ENCODE measurements at places on chromosomes 7 and 10.

- no peak for DNase-seq
Observed at GRCh38 chr10:24685958-24686540, 37.6 kb downstream of the ARHGAP21 start.

DNA sequence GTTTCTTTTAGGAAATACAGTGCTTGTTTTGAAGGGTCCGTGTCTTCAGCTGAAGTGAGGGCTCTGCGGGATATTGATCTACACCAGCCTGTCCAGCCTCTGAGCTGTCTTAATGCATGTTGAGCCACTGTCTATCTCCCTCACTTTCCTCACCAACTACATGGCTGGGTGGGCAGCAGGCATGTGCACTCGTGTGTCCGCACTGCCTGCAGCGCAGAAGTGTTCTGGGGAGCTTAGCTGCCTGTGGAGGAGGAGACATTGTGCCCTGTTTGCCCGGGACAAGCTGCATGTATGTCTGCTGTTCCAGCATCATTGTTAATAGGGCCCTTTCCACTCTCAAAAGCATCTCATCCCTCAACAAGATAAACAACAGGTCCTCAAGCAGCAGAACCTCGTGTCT lies 133.1 kb upstream of the EEPD1 start:
- DNase-seq, result no peak

- no peak for DNase-seq
Observed at GRCh38 chr10:117137031-117137910, 799 bp downstream of the VAX1 start.

DNA sequence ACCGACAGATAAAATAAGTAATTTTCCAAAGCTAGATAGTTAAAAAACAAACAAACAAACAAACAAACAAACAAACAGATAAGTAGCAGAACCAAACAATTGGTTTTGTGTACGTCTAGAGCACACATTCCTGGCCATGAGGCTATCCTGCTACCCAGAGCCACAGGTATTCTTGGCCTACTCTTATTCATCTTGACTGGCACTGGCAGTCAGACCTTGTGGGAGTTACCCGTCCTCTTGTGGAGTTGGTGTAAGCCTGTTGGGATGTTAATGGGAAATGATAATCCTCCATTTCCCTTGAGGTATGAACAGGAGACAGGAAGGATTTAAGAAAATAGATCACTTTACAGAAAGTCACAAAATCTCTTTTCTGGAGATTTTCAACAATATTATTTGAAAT lies 142.4 kb upstream of the MEOX2 start:
- no peak for DNase-seq

DNA sequence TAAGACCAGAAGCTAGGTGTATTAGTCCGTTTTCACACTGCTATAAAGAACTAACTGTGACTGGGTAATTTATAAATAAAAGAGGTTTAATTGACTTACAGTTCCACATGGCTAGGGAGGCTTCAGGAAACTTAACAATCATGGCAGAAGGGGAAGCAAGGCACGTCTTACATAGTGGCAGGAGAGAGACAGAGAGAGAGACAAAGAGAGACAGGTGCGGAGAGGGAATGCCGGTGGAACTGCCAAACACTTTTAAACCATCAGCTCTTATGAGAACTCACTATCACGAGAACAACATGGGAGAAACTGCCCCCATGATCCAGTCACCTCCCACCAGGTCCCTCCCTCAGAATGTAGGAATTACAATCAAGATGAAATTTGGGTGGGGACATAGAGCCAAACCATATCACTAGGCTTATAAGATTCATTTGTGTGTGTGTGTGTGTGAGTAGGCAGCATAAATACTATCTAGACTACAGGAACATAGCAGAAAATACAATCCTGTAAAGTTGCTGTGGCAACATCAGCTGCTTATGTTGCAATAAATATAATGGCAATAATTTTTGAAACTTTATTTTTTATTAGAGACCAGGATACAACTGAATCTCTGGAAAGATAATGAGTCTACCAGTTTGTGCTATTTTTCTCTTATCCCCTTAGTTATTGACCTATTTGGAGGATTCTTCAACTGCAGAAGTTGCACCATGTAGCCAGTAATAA lies 77.1 kb downstream of the NRF1 start:
- no peak for DNase-seq

DNA sequence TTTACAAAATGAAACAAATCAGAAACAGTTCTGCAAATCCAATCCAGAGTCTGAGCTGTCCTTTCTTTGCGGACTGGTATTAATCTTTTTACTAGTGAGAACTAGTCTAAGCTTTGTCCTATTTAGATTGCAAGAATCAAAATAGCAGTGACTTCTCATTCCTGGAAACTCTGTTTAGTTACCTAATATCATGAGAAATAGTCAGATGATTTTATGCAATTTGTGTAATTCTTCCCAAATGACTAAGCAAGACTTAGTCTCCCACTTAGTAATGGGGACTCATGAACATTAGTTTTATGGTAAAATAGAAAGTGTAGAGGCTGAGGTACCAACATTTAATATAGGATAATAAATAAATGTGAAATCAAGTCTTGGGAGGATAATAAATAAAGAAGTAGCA lies 341.3 kb downstream of the DNAJB9 start:
- DNase-seq, result peak; percentile 1

- no peak for DNase-seq
Observed at GRCh38 chr7:23532490-23533237, 883 bp upstream of the TRA2A start.

DNA sequence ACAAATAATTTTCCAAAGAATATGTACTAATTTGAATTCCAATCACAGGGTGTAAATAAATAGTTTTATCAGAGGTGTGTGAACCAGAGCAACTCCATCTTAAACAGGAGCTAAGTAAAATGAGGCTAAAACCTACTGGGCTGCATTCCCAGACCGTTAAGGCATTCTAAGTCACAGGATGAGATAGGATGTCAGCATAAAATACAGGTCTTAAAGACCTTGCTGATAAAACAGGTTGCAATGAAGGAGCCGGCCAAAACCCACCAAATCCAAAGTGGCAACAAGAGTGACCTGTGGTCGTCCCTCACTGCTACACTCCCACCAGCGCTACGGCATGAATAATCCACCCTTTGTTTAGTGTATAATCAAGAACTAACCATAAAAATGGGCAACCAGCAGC lies 291.7 kb upstream of the SEMA3D start:
- DNase-seq, result no peak

DNA sequence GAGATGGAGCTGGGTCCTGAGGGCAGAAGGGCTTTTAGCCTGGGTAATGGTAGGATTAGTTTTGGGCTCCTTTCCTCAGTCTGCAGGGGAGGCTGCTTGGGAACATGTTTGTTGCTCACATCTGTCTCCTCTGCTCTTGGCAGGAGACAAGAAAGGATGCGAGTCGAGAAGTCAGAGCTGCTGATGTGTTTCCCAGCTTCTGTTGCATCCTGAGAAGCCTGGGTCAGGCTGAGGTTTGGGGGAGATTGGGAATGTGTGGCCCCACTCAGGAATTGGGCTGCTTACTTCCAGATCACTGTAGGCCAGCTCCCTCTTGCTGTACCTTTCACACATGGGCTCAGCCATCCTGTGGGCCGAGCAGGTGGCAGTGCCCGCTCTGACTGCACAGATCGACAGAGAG lies 79.2 kb downstream of the CCNY start:
- no peak for DNase-seq

- DNase-seq, result no peak
Observed at GRCh38 chr7:96026010-96026409, 253.7 kb downstream of the DYNC1I1 start.

DNA sequence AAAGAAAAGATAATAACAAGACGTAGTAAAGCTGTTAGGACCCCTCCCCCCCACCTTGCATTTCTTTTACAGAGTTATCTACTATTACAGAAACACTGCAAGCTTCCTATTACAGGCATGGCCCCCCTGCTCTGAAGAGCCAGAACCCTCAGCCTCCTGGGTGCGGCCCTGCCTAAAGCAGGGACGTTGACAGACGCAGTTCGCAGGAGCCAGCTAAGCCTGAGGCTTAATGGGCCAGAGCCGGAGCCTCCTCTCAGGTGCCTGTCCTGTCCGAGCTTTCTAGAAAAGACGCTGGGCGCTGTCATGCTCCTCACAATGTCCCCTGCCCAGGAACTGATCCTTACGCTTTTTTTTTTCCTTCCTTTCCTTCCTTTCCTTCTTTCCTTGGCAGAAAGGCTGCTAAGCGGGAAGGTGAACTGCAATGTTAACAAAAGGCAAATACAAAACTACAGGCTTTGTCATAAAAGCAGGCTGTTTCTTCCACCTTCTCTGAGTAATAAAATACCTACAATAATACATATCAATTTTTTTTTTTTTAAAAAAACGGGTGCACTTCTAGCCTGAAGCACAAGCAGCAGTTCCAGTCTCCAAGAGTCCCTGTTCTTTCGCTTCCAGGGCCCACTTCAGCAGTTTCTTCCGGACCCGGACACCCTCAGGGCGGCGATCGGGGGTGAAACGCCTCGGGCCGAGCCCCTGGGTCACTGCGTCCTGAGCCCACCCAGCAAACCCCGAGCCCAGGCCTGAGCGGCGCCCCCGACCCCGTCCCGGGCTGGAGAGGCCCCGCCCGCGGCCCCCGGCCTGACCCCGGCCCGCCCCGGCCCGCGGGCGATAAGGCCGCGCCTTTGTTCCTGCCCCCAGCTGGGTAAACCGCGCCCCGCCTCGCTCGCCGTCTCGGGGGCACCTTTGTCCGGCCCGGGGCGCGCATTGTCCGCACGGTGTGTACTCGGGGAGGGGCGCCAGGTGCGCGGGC lies 11.2 kb downstream of the MNX1 start:
- DNase-seq, result no peak

- DNase-seq, result peak; percentile 37
Observed at GRCh38 chr10:31134311-31134952, 102.8 kb upstream of the ZNF438 start.

GRCh38 chr10:62819141-62819920 lies 3.2 kb upstream of the EGR2 start:
- DNase-seq, result peak; percentile 58

- DNase-seq, result no peak
Observed at GRCh38 chr7:66348531-66348930, 143.4 kb downstream of the TPST1 start.

- DNase-seq, result no peak
Observed at GRCh38 chr7:5653661-5654060, 127.8 kb downstream of the RNF216 start.

DNA sequence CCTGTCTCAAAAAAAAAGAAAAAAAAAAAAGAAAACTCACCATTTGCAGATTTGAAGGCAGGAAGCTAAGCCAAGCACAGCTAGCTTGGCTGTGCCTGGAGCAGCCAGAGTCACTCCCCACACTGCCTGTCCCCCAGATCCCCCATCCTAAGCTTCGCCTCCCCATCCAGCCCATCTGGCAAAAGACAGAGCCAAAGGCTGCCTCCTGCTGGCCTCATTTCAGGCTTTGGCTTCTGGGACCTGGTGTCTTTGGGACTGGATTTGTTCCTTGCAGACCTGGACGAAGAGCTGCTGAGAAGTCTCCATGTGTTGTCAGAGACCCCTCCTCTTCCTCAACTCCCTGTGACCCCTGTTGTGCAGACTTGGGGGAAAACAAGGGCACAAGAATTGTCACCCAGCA lies 8.1 kb downstream of the ASL start:
- no peak for DNase-seq

- no peak for DNase-seq
Observed at GRCh38 chr7:123432601-123433000, 101.8 kb downstream of the IQUB start.

DNA sequence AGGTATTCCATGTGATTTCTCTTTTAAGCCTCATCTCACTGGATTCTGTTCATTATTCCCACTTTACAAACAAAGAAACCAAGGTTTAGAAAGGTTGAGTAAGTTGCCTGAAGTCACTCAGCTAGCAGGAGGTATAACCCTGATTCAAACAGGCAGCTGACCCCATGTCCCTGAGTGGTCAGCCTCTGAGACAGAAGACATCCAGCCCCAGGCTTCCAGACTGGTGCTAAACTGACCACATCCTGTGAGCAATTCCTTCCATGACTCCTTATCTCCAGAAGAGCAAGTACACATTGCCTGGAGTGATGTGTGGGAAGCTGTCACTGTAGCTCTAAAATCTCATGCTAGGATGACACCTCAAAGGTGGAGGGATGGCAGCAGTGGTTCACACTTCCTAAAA lies 3.7 kb downstream of the PLPP4 start:
- DNase-seq, result no peak

DNA sequence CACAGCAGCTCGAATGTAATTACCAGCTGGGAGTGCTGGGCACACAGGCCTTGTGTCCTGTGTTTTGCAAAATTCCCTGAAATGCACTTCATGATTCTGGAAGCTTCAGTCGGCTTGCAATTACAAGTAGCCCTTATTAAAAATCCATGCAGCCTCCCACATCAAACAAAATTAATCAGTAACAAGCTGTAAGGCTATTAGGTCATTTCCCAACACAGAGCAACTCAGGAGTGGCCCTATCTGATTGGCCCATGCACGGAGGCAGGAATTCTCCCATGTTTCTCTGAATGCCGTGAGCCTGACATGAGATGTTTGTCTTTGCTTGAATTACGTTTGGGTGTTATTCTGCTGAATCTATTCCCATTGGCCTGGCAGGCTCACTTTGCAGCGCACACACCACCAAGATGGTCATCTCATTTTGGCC lies 36.9 kb downstream of the FOXL3 start:
- DNase-seq, result no peak

GRCh38 chr10:60977161-60978122 lies 33.5 kb upstream of the RHOBTB1 start:
- DNase-seq, result no peak

DNA sequence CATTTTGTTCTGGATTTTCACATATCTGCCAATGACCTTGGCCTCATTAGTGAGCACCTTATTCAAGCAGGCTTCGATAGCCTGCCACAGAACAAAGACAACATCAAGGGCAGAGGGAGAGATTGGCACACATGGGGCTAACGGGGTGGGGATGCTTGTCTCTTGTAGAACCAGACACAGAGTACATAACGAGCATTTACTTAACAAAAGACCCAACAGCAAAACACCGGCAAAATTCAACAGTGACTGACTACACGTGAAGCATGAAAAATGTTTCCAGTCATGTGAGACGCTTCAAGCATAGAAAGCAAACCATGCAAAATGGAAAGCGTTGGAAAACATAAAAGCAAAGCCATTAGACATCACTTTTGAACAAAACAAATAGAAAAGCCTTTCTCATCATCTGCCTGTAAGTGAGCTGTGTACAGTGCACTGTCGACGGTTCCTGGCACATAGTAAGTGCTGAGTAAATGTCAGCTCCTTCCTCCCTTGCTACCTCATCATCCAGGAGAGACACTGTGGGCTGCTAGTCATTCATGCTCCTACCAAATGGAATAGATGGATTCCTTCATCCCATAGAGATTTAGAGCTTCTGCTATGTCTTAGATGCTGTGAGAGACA lies 134.4 kb upstream of the AGK start:
- no peak for DNase-seq

- no peak for DNase-seq
Observed at GRCh38 chr10:114650831-114651230, 7.2 kb downstream of the ABLIM1 start.

DNA sequence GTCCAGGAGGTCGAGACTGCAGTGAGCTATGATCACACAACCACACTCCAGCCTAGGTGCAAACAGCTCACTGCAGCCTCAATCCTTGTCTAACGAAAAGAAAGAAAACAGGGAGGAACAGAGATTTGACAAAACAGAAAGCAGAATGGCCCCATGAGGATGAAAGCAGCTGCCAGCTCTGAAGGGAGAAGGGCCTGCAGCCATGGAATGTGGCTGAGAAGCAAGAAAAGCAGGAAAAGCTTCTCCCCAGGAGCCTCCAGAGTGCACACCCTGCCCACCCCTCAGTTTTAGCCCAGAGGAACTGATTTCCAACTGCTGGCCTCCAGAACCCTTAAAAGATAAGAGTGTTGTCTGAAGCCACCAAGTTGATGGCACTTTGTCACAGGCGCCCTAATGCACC lies 13.0 kb downstream of the ESYT2 start:
- no peak for DNase-seq

- DNase-seq, result no peak
Observed at GRCh38 chr7:46210467-46210866, 289.4 kb upstream of the IGFBP3 start.

Measured in inflammatory macrophage treated with lipopolysaccharide for 1 hour (primary cell).